Foreskin fibroblast (primary cell): ENCODE measurements at places on chromosomes 2 and 18.

- no peak for DNase-seq
Measured at GRCh38 chr2:773256-774160, 96.3 kb upstream of the TMEM18 start.

DNA sequence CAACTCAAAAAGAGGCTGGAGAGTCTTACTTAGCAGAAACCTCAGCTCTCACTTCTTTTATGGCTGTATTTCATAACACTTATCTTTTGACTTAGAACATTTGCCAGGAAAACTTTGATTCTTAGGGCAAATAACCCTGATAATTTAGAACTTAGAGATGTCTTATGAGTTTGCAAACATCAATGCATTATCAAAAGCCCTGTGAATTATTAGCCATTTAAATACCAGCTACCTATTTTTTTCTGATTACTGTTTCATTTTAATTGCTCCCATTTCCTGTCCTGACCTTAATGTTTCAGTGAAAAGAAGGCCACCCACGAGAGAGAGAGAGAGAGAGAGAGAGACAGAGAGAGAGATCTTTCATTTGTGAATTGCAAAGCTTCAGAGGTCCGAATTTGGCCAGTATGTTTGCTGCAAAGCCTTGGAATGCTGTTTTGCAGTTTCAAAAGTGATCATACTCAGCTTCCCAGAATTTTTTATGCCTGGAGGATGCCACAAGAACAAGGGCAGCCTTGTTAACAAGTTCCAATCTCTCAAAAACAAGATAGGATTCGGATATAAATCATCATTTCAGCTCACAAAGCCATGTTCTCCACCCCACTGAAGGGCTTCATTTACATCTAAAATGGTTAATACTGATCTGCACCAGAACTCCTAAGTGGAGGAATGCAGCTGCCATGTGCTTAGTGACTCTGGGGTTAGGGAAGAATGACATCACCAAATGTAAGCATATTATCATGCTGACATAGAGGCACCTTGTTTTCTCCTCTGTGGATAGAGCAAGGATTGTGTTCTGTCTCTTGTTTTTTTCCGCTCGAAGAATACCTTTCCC lies 478.2 kb downstream of the ARHGAP15 start:
- DNase-seq, result peak; percentile 37

DNA sequence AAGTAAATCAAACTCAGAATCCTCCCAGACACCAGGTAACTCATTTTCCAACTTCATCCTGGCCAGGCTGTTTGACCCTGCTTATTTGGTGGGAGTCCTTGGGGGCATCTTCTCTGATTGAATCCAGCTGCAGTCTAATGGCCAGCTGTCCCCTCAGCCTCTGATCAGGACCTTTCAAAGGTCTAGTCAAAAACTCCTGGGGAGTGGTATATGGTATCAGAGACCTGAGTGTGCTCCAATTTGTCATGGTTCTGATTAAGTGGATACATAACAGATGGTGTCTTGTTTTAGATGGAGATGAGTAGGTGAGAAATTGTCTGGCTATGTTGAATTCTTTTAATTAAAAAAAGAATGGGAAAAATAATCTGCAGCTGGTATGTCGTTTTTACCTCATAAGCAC lies 842.6 kb upstream of the ACVR2A start:
- no peak for DNase-seq

- no peak for DNase-seq
Measured at GRCh38 chr2:234932591-234933168, 19.1 kb upstream of the SH3BP4 start.

- DNase-seq, result no peak
Measured at GRCh38 chr2:1674276-1674675, 70.0 kb downstream of the PXDN start.

DNA sequence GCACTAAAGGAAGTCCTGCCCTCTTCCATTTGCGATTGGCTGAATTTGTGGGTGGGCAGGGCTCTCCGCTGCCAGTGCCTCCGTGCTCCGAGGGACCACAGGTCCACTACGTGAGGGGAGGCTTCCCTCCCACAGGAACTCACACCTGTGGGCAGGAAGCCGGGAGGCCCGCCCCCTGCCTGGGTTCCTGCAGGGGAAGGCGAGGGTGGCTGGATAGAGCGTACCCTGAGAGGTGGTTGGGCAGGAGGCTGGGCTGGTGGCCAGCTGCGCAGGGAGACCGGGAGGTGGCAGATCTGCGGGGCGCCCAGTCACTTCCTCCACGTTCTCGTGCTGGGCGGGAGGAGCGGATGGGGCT lies 47.0 kb upstream of the PTH2R start:
- DNase-seq, result no peak

GRCh38 chr2:240968731-240969624 lies 29.4 kb upstream of the SNED1 start:
- DNase-seq, result peak; percentile 44

DNA sequence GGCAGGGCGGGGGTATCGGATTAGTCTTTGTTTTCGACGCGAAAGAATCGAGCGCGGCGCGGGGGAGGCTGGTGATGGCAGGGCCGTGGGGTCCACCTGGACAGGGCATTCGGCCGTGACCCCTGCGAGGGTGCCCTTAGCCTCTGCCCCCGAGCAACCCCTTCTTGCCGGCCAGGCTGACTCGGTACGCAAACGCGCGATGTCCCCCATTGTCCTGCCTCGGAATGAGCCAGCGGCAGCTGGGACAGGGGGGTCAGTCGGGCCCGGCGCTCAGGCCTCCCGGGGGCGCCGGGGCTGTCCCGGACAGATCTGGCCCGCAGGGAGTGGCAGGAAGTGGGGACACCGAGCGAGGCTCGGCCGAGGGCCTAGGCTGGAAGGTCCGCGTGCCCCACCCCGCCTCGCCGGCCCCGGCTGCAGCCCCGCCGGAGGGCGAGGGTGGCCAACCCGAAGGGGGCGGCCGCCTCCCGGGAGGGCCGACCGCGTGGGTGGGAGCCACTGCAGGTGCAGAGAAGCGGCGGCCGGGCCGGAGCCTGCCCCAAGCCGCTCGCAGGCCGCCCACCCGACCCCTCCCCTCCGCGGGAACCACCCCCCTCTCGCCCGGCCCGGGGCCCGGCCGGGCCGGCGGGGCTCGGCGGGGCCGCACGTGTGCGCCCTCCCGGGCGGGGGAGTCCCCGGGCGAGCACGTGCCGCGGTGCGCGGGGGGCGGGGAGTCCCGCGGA lies at the start of gene TET3:
TET3 (plus strand) TSS at position 708 of the 719 bp plus-strand sequence. CDS start 1,494 bp downstream, outside the sequence.
- DNase-seq, result peak; percentile 73

DNA sequence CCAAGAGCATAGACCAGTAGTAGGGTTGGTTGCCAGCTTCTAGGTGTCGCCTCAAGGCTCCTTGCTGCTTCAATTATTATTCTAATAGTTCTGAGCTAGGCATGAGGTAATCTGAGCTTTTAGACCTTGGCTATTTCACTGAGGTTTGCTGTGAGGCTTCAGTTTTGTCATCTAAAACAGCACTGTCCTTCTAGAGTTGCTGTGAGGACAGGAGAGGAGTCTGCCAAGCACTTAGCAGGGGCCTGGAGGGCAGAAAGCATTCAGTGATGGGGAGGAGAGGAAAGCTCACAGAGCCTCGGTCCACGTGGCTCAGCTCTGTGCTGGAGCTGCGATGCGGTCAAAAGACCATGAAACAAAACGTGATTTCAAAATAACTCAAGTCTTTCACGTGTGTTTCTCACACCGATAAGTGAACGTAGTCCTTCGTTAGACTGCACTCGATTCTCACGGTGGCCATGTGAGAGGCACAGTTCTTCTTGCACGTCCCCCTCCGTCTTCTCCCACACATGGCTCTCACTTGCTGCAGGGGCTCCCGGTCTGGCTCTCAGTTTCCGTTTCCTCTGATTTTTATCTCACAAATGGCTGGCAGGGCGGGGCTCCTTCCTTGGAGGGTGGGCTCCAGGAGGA lies 113.7 kb downstream of the B3GNT2 start:
- DNase-seq, result peak; percentile 31

- peak; percentile 88 for DNase-seq
Measured at GRCh38 chr2:27737676-27738348, 33.7 kb upstream of the MRPL33 start.

DNA sequence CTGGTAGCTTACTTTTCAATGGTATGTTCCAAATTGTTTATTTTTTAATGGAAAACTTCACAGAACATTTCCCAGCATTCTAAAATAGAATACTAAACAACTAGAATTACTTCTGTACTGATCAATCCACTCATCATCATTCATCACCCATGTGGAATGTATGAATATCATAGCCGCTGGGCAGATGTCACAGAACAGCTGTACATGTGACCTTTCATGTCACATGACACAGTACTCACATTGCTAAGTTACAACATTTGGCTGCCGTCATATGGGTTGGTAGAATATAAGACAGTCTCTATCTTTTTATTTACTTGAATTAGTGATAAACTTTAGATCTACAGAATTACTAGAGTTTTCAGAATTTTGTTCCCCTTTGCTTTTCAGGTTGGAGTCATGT lies 387.6 kb downstream of the ZEB2 start:
- peak; percentile 94 for DNase-seq

DNA sequence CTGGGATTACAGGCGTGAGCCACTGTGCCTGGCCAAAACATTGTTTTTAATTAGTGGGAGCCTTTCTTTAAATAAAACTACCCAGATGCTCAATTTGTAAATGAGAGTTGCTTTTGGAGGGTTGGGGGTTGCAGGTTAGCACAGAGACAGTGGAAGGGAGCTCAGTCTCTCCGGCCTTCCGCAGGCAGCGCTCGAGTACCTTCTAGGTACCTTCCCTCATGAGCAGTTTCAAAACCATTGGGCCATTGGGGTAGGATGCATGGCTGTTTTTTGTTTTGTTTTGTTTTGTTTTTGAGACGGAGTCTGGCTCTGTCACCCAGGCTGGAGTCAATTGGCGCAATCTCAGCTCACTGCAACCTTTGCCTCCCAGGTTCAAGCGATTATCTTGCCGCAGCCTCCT lies 19.0 kb downstream of the SLC66A3 start:
- DNase-seq, result no peak

DNA sequence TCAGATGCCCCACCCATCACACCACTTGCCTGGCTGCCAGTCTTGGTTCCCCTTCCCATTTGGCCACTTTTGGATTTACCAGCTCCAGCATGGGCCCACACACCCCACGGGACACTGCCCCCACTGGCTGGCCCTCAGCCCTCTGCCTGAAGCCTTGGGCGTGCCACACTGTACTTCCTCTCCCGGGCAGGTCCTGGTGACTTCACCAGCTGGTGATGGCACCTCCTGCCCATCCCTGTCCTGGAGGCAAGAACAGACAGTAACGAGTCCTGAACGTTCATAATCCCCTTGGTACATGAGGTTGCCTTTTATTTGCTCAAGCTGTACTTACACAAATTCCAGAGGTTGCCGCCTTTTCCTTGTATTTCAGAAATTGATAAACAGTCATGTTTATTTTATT lies 81.1 kb downstream of the TMEM17 start:
- no peak for DNase-seq

- no peak for DNase-seq
Measured at GRCh38 chr2:181241797-181242196, 215.4 kb upstream of the ITGA4 start.

- no peak for DNase-seq
Measured at GRCh38 chr18:79823120-79823519, 25.4 kb downstream of the KCNG2 start.

DNA sequence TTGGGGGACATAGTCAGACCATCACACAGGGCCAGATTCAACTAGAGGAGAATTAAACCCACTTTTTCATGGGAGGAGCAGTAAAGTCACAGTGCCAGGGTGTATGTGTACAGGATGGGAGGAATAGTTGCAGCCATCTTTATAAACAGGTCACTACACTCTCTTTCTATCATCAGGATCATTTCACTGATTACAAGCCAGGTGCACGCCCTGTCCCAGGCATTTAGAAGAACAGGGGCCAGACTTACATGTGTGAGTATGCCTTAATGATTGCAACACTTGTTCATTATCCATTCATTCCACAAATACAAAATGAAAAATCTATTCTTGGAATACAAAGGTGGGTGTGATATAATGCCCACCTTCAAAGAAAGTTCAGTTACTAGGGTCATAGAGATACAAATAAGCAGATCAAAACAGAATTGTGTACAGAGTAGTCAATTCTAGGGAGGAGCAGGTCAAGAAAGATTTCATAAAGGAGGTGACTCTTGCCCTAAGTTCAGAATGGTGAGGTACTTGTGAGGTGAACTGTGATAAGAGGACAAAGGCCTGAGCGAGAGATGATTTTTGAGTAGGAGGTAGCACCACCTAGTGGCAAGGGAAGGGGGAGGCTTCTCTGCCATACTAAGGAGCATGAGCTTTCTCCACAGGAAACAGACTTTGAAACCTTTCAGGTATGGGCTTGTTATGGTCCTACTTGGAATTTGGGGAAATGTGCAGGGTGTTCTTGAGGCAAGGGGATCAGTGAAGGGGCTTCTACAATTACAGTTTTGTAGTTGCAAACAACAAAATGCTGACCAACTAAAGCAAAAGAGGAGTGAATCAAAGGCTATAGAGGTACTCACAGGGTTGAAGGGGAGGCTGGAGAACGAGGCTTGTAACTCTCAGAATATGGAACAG lies 156.3 kb downstream of the SUCLG1 start:
- DNase-seq, result peak; percentile 12

- peak; percentile 47 for DNase-seq
Measured at GRCh38 chr18:57107140-57107832, 39.6 kb upstream of the BOD1L2 start.

DNA sequence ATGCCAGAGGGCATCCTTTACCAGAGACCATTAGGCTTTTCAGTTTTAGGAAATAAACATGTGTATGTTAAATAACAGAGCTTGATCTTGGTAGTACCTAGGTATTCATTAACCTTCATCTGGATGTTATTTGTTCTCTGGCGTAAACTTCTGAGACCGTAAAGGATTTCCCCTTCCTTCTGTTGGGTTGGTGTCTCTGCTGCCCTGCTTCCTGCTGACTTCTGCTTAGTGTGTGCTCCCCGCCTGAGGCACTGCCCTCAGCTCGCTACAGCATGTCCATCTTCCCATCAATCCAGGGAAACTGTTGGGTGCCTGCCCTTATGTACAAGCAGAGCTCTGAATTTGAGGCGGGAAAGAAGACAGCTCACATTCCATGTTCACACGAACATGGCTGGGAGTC lies 177.9 kb downstream of the TPGS2 start:
- no peak for DNase-seq

DNA sequence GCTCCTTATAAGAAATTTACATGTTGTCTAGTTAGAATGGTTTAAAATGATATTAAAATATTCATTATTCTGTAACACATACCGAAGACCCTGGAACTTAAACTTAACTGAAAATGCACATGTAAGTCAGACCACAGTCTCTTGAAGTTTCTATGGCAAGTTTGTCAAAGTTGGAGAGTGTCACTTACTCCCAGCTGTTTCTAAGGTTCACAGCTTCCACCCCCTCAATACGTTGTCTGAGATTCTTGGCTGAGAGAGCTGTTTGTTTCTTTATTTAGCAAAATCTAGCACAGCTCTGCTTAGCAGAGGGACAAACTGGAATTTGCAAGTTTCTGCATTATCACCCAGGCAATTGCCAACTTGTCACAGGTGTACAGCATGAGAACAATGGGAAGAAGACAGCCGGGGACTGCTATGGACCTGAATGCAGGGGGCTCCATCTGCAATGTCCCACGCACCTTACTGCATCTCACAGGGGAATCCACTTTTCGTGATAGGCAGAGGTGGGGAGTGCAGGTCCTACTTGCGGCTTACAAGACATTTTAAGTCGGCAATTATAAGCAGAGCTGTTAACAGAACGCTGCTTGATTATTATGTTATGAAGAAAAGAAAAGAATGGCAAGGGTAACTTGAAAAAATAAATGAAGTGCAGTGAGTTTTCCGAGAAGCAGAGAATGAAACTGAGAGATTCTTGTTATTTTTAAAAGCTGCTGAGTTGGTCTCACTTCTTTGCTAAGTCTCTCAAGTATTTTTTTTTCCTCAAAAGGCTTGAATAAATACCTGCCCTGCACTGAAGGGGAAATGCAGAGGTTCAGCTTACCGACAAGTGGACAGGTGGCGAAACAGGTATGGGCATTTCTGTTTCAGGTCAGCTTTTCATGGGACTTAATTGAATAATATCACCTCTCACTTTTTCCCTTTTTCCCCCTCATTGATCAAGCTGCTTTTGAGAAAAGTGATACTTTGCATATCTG lies 1072.1 kb upstream of the FANCL start:
- DNase-seq, result no peak
